ENCODE measurements at places on chromosomes 2 and 18.

GRCh38 chr2:5111581-5111980 lies 580.6 kb upstream of the SOX11 start:
- DNase-seq, result no peak

- DNase-seq, result no peak
Measured at GRCh38 chr18:24704946-24705630, 244.7 kb downstream of the HRH4 start.

DNA sequence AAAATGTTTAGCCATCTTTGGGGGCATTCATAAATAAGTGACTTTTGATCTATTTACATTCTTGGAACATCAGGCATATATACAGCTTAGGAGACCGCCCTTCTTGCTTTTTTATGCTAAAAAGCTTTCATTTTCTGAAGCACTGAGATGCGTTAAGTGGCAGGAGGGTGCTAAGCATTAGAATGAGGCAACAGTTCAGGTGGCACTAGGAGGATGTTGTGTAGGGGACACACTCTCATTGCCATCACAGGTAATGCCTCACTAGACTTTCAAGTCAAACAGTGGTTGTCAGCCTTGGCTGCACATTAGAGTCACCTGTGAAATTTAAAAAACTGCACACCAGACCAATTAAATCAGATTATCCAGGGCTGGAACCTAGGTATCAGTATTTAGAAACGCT lies 39.1 kb downstream of the EHBP1 start:
- DNase-seq, result no peak

- no peak for DNase-seq
Measured at GRCh38 chr2:26633351-26633945, 7.7 kb downstream of the CIB4 start.

DNA sequence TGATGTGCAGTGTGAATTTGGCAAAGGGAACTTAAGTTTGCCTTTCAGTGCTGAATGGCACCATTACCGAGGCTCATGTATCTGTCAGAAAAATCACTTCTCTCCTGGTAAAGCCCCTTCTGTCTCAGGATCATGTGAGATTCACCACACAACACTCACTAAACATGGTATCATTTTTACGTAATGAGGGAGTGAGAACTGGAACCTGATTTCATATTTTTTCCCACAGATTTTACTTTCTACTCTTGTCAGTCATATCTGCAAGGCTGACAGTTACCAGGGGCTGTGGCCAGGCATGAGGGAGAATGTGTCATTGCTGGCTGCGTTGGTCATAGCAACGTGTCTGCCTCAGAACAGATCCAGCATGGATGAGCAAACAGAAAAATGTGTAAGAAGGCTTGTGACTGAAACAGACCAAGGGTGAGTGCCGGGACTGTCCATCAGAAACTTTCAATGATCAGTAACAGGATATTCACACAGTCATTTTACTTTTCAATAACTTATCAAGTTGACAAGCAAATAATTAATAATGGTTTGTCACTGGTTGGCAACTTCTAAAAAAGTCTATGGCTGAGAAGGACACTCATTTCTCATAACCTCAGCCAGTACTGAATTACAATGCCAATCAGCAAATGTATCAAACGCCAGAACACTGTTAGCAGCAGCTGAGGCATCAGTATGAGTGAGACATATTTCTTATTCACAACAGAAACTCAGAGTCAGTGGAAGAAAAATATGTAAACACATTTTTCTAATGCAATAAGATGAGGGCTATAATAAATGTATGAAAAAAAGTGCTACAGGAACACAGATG lies 100.5 kb downstream of the CDC42EP3 start:
- DNase-seq, result no peak

DNA sequence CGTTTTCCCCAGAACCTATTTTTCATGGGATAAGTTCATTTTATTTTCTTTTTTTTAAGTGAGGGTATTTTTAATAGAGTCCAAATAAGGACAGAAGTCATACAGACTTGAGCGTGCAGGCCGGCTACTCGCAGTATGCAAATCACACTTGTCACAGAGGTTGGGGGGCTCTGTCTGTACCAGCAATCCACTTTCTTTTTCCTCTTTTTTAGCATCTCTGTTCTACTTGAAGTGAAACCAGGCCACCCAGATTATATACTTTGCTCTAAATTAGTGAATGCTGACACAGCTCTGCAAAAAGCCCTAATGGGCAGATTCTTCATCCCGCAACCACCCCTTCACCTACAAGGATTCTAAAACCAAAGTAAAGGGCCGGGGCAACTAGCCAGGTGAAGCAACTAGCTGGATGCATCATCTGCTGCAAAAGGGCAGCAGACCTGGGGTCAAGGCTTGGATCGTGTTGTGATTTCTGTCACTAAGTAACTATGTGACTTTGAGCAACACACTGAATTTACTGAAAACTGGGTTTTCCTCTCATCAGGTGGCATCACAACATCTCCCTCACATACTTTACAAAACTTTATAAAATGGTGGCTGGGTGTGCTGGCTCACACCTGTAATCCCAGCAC lies 18.4 kb downstream of the KDSR start:
- DNase-seq, result no peak

DNA sequence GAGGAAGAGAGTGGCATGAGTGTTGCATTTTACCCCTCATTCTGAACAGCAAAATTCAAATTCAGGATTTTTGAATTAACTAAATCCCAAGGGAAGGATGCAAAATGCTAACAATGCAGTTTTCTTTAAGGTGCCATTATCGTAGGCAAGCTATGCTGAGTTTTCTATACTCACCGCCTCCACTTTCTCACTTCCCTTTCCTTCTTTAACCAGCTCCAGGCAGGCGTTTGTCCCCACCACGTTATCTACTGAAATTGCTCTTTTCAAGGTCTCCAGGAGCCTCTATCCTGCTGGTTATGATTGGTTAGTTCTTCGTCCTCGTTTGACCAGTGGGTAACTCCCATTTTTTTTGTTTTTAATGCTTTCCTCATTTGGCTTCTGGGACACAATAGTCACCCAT lies 1.8 kb upstream of the CPO start:
- DNase-seq, result no peak

- no peak for DNase-seq
Measured at GRCh38 chr2:7571701-7572100, 654.5 kb downstream of the RNF144A start.

DNA sequence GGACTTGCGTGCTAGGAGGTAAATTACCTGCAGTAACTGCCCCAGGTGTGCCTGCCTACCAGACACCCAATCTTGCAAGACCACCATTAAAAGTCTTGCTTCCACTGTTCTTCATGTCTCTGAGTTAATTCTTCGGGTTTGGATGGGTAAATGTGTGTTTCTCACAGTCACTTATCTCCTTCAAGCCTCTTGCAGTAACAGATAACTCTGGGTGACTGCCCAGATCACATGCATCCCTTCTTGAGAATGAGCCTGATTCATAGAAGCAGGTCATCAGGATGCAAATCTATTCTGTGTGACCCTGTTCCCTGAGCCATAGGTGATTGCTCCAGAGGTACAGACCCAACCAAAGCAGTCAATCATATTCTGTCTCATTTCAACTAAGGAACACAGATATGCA lies 194.6 kb downstream of the METTL4 start:
- no peak for DNase-seq

DNA sequence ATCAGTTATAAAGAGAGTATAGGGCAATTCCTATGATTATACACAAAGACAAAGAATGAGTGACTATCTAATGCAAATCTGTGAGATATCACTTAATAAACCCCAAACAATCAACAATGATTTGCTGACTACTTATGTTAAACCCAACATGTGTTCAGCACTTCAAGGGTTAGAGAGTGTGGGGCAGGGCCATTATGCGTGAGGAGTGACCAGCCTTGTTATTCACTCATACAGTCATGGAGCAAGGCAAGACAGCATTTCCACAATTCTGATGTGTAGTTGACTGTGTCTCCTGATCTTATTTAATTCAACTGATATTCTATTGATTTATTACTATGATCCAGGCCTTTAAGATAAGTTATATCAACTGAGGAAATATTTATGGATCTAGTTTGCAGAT lies 251.7 kb downstream of the CYRIA start:
- DNase-seq, result no peak

DNA sequence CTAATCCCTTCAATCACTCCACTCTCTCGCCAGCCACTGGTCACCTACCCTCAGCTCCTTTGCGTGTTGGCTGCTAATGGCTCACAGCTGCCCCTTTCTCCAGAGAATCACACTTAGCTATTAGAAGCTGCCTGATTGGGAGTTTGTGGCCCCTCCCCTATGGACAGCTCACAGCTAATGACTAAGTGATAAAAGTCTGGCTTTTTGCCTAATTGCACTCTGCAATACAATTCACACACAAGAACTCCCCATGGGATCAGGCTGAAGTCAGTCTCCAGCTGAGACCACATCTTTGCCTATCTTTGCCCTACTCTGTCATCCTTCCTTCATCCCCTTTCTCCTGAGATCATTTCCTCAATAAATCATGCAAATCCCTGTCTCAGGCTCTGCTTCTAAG lies 701.9 kb upstream of the RAB6C start:
- no peak for DNase-seq

GRCh38 chr2:81078631-81079030 lies 774.1 kb upstream of the LRRTM1 start:
- DNase-seq, result no peak

DNA sequence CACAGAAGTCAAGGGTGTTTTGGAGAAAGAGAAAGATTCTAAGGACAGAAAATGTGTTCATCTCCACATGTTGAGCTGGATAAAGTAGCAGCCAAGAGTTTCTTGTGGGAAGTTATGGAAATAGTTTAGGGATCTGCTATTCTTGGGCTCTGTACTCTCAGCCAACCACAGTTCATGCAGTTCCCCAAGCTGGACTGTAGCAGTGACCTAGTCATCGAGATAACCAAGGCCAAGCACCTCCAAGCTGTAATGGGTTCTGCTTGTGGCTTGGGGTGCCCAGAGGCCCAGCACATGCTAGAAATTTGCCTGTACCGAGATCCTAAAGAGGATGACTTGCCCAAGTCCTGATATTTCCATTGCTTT lies 91.9 kb upstream of the RASGRP3 start:
- no peak for DNase-seq

DNA sequence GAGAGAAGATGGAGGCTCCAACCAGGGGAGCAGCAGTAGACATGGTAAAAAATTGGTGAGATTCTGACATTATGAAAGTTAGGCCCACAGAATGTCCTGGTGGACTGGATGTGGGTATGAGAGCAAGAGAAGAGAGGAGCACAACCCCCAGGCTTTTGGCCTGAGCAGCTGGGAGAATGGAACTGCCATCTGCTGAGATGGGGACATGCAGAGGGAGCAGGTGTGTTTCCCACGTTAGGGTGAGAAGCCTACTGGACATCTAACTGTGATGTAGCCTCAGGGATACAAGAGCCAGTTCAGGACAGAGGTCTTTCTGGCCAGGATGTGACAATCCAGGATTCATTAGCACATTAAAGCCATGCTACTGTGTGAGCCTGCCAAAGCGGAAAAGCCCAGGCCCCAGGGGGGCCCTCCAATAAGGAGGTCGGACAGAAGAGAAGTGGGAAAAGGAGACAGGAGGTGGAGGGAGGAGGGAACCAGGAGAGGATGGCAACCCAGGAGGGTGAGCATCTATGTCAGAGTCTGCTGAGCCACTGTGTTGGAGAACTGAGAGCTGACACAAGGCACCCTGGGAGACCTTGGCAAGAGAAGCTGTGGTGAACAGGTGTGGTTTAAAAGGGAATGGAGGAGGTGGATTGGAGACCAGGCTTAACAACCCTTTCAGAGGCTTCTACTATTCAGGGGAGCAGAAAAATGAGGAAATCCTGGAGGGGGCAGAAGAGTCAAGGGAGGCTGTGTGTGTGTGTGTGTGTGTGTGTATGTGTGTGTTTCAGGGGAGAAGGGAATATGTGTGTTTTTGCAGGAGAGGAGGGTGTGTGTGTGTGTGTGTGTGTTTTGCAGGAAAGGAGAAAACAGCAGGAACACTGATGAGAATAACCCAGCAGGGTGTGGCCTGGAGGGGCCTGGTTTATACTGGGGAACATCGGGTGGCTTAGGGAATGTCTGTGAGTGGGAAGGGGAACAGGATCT lies 10.5 kb downstream of the CYB5A start:
- DNase-seq, result no peak

GRCh38 chr18:68713796-68714195 lies 1.1 kb downstream of the TMX3 start:
- no peak for DNase-seq

DNA sequence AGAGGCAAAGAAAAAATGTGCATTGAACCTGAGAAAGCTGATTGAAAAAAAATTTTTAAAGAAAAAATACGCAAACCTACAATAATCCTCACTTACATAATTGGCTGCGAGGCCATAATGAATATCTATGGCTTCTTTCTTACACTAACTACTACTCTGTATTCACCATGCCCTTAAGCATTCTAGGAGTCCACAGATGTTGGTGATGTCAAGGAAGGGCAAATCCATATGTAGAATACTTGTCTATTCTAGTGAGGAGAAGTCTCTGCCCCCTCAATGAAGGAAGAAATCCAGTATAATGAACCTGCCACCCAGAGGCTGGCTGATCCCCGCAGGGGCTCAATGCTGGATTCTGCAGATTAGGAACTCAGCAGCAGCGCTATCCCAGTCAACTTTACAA lies 14.3 kb downstream of the GALNT3 start:
- DNase-seq, result no peak

DNA sequence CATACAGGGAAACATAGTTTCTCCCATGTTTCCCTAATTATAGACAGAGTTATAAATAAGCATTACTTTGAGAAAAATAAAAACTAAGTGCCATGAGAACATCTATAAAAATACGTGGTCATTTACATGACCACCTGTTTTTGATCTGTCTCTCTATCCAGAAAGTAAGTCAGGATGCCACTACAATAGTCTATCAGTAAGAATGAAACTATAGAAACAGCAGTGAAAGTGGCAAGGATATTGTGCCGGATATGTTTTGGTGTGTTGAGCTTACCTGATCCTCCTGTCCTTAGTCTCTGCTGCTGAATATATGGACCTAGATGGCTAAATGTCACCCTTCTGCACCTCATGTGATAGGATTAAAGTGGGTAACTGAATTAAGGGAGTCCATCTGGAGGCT lies 512.4 kb downstream of the LRP1B start:
- DNase-seq, result no peak

DNA sequence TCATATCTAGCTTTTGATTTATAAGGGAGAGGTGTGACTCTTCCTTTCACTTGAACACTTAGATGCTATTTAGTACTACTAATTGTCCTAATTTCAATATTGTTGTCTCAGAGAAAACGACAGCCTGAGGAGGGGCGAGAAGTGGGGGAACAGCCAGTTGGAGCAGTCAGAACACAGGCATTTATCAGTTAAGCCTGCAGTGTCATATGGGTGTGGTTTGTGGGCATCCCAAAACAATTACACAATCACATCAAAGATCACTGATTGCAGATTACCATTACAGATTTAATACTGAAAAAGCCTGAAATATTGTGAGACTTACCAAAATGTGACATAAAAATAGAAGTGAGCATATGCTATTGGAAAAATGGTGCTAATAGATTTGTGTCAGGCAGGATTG lies 15.8 kb downstream of the TMEM131 start:
- no peak for DNase-seq
